ENCODE measurements at places on chromosomes 7 and 10. TPM values are rescaled to one million over a fixed set of nuclear protein-coding genes. Genes with fewer than 3 reads are reported as not detected.

- DNase-seq: no peak
Measured at GRCh38 chr7:152046531-152046930, 21.1 kb downstream of the GALNT11 start.

DNA sequence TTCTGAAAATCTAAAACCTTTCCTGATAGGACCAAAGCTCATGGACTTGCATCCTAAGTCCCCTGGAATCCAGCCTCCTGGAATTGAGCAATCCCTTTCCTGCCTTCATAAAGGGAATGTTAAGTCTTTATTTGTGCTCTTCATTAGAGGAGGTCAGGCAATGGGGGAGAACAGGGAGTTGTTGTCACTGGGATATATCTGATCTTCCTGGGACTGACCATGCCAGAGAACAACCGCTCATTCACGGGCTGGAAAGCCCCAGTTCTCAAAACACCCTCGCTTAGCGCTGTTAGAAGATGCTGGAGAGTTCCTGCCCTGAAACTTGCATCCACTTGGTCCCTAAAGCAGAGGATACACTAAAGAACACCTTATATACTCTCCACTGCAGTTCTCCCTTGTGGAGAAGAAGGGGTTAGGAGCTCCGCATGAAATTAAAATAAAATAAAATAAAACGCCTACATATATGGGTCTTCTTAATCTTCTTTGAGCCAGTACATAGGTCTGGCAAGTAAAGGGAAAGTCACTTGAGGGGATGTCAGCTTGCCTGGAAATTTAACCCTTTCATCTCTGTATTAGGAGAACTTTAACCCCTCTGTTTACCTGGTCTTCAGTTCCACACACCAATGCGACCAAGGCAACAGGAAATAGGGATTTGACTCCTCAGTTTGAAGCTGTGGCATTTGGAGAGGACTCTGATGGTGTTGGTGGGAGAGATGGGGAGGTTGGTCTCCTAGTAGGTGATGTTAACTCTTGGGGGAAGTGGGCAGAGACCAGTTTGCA, 1.2 kb downstream of the SORCS1 start:
- DNase-seq: no peak

DNA sequence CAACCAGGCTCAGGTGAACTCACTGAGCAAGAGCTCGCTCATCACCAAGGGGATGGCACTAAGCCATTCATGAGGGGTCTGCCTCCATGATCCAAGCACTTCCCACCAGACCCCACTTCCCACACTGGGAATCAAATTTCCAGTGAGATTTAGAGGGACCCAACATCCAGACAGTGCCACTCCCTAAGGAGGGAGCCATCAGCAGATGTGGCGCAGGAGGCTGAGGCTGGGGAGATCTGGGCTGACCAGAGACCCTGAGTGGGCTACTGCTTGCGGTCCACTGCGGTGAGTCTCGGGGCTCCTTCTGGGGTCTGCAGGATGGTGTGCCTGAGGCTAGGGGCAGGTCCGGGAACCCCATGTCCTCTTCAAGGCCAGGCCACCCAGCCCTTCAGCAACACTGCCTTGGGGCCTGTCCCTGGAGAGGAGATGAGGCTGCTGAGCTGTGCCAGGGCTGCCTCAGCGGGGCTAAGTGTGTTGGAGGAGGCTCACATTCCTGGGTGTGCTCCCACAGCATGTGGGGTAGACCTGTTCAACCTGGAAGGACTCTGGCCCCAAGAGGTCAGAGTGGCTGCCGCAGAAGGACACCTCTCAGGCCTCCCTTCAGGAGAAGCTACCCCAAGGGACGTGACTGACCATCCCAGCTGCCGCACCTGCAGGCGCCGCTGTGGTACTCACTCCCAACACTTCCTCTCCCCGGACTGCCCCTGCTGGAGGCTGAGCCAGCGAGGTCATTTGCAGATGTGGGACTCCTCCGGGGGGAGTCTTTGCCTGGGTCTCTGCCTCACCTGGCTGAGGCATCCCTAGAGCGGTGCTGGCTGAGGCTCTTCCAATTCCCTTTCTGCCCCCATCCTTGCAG, 22.3 kb upstream of the PCBD1 start:
- no peak for DNase-seq

GRCh38 chr10:99700649-99701048, 31.3 kb downstream of the COX15 start:
- DNase-seq: no peak

Gene BEND7
- 1.8 TPM for total RNA-seq

Gene UTF1
- not detected for total RNA-seq

All from G401 (cell line).